Activated naive CD8-positive, alpha-beta T cell treated with anti-CD3 and anti-CD28 coated beads for 36 hours (primary cell): ENCODE measurements at places on chromosomes 7 and 10. TPM values are rescaled to one million over a fixed set of nuclear protein-coding genes. Genes with fewer than 3 reads are reported as not detected.

SPDYE6 gene
- total RNA-seq, result not detected

- peaks cover 9% of the 10 kb centered on the region for H3K4me1 ChIP-seq
- H3K4me3 ChIP-seq, result no peak overlapping the region
- no peak overlapping the region for H3K27ac ChIP-seq
- H3K27me3 ChIP-seq, result peaks cover 27% of the 10 kb centered on the region
- no peak for DNase-seq
Observed at GRCh38 chr7:112084520-112084971, 121.7 kb downstream of the DOCK4 start.

- peak overlapping the region; percentile 78 for H3K27ac ChIP-seq
- H3K4me3 ChIP-seq, result no peak overlapping the region
- H3K4me1 ChIP-seq, result peaks cover 61% of the 10 kb centered on the region
- H3K27me3 ChIP-seq, result no peaks in the 10 kb centered on the region
- H3K36me3 ChIP-seq, result peaks cover 37% of the 10 kb centered on the region
- no peak for DNase-seq
Observed at GRCh38 chr10:122422266-122422989, 32.0 kb upstream of the ARMS2 start.

- no peaks in the 10 kb centered on the region for H3K4me1 ChIP-seq
- H3K4me3 ChIP-seq, result no peak overlapping the region
- no peak overlapping the region for H3K27ac ChIP-seq
- no peak for DNase-seq
- H3K36me3 ChIP-seq, result no peaks in the 10 kb centered on the region
Observed at GRCh38 chr10:34320265-34320664, 494.8 kb downstream of the PARD3 start.

- peaks cover 4% of the 10 kb centered on the region for H3K4me1 ChIP-seq
- H3K4me3 ChIP-seq, result no peak overlapping the region
- no peak overlapping the region for H3K27ac ChIP-seq
- peaks cover 17% of the 10 kb centered on the region for H3K27me3 ChIP-seq
- no peaks in the 10 kb centered on the region for H3K36me3 ChIP-seq
- DNase-seq, result no peak
Observed at GRCh38 chr7:106201164-106201563, 83.6 kb downstream of the NAMPT start.

- no peak for DNase-seq
- no peak overlapping the region for H3K4me3 ChIP-seq
- H3K4me1 ChIP-seq, result no peaks in the 10 kb centered on the region
- H3K36me3 ChIP-seq, result no peaks in the 10 kb centered on the region
Observed at GRCh38 chr7:137399827-137400823, 56.6 kb upstream of the PTN start.

CADPS2 gene
- not detected for total RNA-seq

GRCh38 chr10:69996611-69997010, 56.0 kb upstream of the MACROH2A2 start:
- DNase-seq, result no peak
- H3K27ac ChIP-seq, result no peak overlapping the region
- H3K4me3 ChIP-seq, result no peak overlapping the region
- no peaks in the 10 kb centered on the region for H3K36me3 ChIP-seq
- peaks cover 14% of the 10 kb centered on the region for H3K27me3 ChIP-seq

- H3K27ac ChIP-seq, result no peak overlapping the region
- peaks cover 3% of the 10 kb centered on the region for H3K36me3 ChIP-seq
Observed at GRCh38 chr10:128149267-128150014, 23.2 kb upstream of the MKI67 start.

DNA sequence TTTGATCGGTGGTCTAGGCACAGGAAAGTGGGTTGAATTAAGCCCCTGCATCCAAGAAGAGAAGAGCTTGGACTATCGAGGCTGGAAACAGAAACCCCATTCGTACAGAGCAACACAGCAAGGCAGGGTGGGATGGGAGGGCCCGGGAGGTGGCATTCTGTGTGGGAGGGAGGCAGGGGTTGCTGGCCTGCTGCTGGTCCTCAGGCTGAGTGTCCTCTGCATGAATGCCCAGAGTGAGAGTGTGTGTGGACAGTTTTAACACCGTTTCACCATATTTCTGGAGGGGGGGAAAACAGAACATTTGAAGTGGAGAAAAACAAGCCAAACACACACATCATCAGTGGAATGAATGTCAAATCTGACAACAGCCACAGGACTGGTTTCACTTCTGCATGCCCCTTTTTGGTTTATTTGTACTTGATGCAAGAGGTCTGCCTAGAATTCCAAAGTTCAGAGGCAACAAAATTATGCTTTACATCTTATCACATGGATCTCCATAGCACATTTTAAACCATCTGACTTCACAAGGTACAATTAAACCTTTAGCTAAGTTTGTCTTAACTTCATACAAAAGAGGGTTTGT, 11.1 kb upstream of the ENO4 start:
- H3K4me3 ChIP-seq, result no peak overlapping the region
- H3K4me1 ChIP-seq, result no peaks in the 10 kb centered on the region
- peaks cover 17% of the 10 kb centered on the region for H3K27me3 ChIP-seq
- H3K27ac ChIP-seq, result no peak overlapping the region
- DNase-seq, result no peak

- no peaks in the 10 kb centered on the region for H3K4me1 ChIP-seq
- no peaks in the 10 kb centered on the region for H3K27me3 ChIP-seq
- H3K36me3 ChIP-seq, result peaks cover 17% of the 10 kb centered on the region
- no peak overlapping the region for H3K4me3 ChIP-seq
- no peak for DNase-seq
- no peak overlapping the region for H3K27ac ChIP-seq
Observed at GRCh38 chr10:16505161-16505560, 16.5 kb downstream of the C1QL3 start.

DNA sequence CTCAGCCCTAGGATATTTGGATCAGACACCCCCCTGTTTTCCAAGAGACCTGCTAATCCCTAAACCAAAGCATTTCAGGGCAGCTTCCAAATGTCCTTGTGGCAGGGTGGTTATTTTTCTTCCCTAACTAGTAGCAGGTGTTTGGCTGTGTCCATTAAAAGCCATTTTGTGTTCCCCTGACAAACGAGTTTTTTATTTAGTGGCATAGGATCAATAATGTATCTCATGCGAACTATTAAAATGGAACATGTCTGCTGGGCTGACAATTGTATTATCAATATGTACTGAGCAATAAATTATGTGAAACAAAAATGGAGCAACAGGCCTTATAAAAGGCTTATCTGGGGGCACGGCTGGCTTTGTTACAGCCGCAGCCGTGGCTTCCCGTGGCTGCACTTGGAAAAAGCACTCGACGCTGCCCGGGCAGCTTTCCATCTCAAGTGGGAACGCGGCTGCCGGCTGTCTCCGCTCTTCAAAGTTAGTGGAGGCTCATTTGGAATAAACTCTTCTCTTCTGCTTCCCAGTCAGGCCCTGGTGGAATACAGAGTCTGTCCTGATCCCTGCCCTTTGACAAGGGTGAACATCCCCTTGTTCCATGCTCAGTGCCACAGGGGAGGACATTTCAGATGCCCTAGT, 554.3 kb downstream of the TYW1 start:
- no peak overlapping the region for H3K27ac ChIP-seq
- no peaks in the 10 kb centered on the region for H3K36me3 ChIP-seq

GRCh38 chr10:46528171-46528671, 28.2 kb downstream of the GPRIN2 start:
- H3K36me3 ChIP-seq, result no peaks in the 10 kb centered on the region
- no peak for DNase-seq
- no peaks in the 10 kb centered on the region for H3K4me1 ChIP-seq
- no peaks in the 10 kb centered on the region for H3K27me3 ChIP-seq

DNA sequence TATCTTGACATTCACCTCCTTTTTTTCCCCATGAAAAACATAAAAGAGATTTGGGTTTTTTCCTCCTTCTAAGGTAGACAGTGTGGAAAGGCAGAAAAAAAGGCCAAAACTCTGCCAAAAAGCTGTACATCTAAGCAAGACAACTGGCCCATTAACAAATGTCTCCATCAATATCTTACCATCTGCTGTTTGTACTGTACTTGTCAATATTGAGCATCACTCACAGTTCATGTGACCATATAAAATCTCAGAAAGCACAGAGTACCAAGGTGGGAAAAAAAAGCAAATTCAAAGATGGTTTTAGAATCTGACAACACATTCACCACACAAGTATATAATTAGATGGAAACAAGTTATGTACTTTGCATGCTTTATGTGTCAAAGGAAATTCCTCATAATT, 52.6 kb downstream of the CACNA2D1 start:
- H3K27ac ChIP-seq, result no peak overlapping the region
- H3K27me3 ChIP-seq, result peaks cover 3% of the 10 kb centered on the region
- no peak overlapping the region for H3K4me3 ChIP-seq
